ENCODE measurements at places on chromosomes 12 and 14.
A peak's percentile ranks its signal among the peaks of the same experiment; 100 is the strongest.

DNA sequence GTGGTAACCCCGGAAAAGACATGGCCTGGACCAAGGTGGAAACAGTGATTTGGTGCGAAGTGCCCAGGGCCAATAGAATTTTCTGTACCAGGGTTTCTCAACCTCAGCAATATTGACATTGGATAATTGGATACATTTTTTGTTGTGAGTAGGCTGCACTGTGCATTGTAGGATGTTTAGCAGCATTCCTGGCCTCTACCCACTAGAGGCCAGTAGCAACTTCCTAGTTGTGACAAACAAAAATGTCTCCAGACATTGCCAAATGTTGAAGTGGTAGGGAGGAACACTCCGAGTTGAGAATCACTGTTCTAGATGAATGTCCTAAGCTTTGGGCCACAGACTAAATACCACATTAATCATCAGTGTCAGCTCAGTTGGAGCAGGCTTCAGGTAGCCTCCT lies 6.2 kb upstream of the CGRRF1 start:
- DNase-seq: no peak

DNA sequence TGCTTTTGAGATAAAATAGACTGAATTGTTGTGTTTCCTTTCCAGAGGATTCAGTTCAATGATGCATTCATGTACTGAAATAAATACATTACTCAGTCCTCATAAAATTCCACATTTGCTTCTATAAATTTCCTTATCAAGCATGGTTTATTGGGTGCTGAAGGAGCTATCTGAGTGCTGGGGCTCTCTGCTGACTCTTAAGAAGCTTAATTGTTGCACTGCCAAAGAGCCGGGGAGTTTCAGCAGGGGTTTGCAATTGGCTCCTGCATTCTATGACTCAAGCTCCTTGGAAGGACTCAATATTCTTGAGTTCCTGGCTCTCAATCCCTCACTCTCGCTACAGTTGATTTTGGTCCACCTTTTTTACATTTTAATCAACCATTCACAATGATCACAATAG lies 69.8 kb upstream of the PYGL start:
- peak; percentile 61 for DNase-seq

DNA sequence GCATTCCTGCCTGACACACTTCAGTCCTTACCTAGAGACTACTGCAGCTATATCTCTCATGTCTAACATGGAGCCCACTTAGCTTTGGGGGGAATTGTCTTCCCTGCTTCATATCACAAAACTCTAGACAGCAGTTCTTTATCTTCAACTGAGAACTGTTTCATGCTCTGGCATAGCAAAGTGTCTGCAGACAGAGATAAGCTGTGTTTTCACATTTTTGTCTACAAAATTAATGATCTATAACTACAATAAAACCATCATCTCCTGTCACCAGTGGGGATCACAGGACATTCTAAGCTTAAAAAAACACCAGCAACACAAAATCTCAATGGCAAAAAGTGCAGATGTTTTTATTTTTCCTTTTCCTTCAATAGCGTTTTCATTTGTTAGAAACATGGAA lies 137.1 kb upstream of the VRK1 start:
- DNase-seq: no peak

DNA sequence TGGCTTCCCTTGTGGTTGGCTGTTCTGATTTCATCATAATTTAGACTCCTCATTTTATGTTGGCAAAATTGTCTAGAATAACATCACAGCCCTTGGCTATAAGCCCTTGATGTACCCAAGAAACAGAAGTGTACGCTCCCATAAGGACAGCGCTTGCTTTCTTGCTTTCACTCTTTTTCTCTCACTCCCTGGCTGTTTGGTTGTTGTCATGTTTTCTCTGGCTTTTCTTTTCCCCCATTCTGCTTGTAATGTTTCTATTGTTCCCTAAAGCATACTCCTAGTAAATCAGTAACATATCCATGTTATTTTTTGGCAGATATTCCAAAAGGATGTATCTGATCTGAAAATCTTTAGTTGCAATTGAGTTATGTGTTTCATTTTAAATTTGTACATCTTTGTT lies 530.5 kb downstream of the NOVA1 start:
- no peak for DNase-seq

GRCh38 chr14:31578266-31578665 lies 17.1 kb downstream of the NUBPL start:
- no peak for DNase-seq

DNA sequence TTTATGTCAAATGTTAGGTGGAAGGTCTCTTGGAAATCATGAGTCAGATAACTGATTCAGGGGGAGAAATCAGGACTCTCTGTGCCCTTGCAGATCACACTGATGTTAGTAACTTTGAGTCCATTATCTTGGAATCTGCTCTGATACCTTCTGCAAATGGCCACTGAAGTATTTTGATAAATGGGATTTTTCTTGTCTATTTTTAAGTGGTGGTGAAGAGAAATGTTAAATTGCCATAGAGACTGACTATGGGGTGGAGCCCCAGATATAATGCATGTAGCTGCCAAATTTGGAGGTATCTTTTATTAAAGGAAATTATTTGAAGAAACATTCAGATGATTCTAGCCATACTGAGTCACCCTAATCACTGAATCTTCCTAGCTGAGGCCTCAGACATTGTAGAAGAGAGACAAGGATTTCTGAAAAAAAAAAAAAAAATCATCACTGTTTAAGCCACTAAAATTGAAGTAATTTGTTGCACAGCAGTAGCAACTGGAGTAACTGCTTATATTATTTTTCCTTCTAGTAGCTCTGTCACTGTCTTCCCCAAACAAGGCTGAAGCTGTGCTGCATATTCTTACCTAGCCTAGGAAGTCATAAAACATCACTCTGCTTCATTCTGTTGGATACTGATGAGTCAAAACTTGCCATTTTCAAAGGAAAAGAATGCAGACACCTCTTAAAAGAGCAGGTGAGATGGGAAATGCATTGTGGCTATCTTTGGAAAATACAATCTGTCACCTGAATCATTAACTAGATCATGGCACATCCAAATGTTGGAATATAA lies 36.0 kb upstream of the CLEC14A start:
- DNase-seq: no peak

- no peak for DNase-seq
Measured at GRCh38 chr14:38047195-38047902, 160.4 kb upstream of the SSTR1 start.

DNA sequence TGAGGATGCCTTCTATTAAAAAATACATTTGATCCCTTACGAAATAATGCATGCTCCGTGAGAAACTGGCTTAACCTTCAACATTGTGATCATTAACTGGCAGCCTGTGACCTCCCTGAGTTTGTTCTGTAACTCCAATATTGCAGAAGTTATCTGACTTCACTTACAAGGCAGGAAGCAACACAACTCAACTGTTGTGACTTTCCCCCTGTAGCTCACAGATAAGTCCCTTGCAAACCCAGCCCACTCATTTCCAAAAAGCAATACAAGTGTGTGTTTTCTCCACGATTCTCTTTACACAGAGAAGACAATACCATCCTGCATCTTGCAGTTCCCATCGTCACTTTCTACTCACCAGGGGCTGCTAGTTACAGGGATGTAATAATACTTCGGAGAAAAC lies 304.7 kb upstream of the TMEM132C start:
- DNase-seq: no peak

DNA sequence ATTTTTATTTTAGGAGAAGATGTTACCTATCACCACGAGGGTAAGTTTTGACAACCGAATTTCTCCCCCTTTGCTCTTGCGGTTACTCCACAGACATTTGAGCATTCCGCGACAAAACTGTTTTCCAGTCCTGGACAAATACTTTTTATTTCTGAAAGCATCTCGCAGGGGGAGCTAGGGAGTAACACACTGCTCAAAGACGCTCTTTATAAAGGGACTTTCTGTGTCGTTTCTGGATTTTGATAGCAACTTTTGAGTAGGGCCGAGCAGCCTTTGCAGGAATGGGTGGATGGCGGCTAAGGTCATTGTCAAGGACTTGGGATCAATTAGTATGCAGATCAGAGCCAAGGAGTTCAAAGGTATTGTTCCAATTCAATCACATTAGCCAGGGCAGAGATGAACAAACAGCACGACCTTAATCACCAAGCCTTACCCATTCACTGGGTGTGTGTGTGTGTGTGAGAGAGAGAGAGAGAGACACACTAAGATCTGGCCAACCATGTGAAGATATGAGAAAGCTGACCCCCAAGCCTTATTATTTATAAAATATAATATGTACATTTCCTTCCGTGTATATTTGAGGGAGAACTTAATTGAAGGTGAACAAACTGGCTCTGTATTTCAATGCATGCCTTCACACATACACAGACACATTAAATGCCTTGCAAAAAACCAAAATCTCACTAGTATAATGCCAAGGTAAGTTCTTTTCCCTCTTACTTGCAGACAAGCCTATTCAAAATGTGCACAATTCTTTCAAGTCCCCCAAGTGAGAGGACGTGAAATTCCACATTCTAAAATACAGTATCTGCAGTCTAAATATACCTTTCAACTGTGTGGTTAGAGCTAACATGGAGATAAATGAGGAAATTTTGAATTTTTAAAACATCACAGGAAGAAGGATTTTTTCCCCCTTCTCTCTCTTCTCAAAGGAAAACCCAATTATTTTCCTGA lies 613.8 kb downstream of the VRK1 start:
- no peak for DNase-seq

GRCh38 chr12:3530548-3530947 lies 39.5 kb downstream of the PRMT8 start:
- DNase-seq: no peak

GRCh38 chr12:108017472-108018057 lies 111.5 kb upstream of the WSCD2 start:
- no peak for DNase-seq

- DNase-seq: no peak
Measured at GRCh38 chr14:93490001-93490400, 59.3 kb downstream of the UNC79 start.

- DNase-seq: no peak
Measured at GRCh38 chr12:131126662-131127173, 173.0 kb downstream of the ADGRD1 start.

GRCh38 chr14:103332143-103332919 lies 1.7 kb upstream of the EIF5 start:
- no peak for DNase-seq

- DNase-seq: peak; percentile 87
Measured at GRCh38 chr14:81137316-81137715, 83.4 kb downstream of the GTF2A1 start.

DNA sequence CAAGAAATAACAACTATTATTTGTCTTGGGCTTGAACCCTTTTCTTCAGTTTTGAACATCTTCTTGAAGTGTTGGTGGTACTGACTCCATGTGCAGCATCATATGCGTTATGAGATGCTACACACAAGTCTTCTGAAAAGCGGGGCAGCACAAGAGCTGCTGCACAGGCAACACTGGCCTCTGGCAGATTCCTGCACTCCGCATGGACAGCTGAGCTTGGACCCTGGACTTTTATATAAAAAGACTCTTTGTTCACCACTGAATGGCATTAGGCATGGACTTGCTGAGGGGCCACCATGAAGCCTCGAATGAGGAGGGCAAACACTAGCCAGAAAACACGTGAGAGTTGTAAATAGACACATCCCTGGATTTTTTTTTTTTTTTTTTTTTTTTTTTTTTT lies 210.8 kb upstream of the NPAS3 start:
- DNase-seq: no peak

DNA sequence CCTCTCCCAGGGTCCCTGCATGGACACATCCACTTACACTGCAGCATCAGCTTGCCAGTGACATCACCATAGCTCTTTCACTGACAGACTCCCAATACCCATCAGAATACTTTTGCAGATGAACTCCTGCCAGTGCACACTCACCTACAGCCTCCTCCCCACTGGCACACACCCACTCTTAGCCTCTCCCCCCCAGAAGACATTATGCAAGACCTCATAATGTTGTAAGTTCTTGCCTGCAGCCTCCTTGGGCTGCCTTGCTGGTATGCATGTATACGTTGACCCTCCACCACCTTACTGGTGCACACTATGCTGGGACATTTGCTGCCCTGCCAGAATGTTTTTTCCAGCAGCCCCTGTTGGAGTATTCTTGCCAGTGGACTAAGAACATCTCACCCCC lies 324.2 kb downstream of the AEBP2 start:
- DNase-seq: no peak

- peak; percentile 50 for DNase-seq
Measured at GRCh38 chr12:79058342-79058741, 193.8 kb downstream of the SYT1 start.

GRCh38 chr12:105321125-105321524 lies 9.4 kb upstream of the C12orf75 start:
- no peak for DNase-seq

DNA sequence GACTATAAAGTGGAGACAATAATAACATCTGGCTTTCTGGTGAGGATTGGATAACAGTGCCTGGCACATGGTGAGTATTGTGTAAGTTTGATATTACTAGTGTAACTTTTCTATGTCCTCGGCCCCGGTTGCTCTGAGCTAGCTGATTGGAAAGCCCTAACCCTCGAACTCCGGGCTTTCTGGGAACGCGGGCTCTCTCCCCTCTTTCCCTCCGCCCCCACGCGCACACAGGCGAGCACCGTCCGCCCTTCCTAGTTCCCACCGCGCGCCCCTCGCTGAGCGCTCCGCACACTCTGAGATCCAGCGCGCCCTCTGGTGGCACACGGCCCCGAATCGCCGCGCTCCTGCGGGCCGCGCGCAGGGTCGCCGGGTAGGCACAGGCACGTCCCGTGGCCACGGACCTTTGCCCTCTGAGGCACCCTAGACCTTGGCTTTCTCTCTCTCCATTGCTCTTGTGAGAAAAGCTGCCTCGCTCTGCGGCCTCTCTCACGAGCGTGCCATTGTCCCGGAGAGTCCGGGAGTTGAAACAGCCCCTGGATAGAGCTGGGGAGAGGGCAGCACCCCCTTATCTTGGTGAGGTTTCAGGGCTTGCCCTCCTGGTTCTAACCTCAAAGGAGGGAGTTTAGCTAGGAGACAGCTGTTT lies 23.2 kb upstream of the ESRRB start:
- DNase-seq: no peak

- DNase-seq: no peak
Measured at GRCh38 chr12:5977556-5977955, 32.5 kb upstream of the ANO2 start.

- DNase-seq: no peak
Measured at GRCh38 chr14:54738009-54738408, 164.6 kb downstream of the GCH1 start.

DNA sequence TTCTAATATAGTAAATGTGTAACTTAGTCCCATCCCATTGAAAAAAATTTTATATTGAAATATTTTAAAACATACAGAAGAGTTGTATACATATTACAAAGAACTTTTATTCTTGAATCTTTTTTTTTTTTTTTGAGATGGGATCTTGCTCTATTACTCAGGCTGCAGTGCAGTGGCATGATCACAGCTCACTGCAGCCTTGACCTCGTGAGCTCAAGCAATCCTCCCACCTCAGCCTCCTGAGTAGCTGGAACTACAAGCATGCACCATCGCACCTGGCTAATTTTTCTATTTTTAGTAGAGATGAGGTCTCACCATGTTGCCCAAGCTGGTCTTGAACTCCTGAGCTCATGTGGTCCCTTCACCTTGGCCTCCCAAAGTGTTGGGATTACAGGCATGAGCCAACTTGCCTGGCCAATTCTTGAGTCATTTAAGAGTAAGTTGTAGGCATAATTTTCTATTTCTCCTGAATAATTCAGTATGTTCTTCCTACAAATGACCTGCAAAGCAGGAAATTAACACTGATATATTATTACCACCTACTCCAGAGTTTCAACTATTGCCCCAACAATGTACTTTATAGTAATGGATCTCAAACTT lies 153.0 kb upstream of the BMP4 start:
- no peak for DNase-seq

GRCh38 chr12:57465030-57465746 lies 5.6 kb downstream of the GLI1 start:
- no peak for DNase-seq

- peak; percentile 84 for DNase-seq
Measured at GRCh38 chr14:81384900-81385299, 15.2 kb downstream of the STON2 start.

GRCh38 chr12:125573271-125573670 lies 508.0 kb downstream of the AACS start:
- no peak for DNase-seq

Data from RCC 7860 (cell line).